ENCODE measurements at places on chromosomes 6 and 20. TPM values are rescaled to one million over a fixed set of nuclear protein-coding genes. Genes with fewer than 3 reads are reported as not detected.

Gene BTNL2
- total RNA-seq, result not detected

Gene HLA-DQB2
- not detected for total RNA-seq

GRCh38 chr6:868201-868600, 175.3 kb upstream of the EXOC2 start:
- H3K27me3 ChIP-seq, result no peaks in the 10 kb centered on the region
- H3K27ac ChIP-seq, result no peak overlapping the region
- no peak for DNase-seq
- no peak overlapping the region for H3K4me3 ChIP-seq
- H3K36me3 ChIP-seq, result no peaks in the 10 kb centered on the region

Gene CEP162
- total RNA-seq, result 10.3 TPM

DNA sequence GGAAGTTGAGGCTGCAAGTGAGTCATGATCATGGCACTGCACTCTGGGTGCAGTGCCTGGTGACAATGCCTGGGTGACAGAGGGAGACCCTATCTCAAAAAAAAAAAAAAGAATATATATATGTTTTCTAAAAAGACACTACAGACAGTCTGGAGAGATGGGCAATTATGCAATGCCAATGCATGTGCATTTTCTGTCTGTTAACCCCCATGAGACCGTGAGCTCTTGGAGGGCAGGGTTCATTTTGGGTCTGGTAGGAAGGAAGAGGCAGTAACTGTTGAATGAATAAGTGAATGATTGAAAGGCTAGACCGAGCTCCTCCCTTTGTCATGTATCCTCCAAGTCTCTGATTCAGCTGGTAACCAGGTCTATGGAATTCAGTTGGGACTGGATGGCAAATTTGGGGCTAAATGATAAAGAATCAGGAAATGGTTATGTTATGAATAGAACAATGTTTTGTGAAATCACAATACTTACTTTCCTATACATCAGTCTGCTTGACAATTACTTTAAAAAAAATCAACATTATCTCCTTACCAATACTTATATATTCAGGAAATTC, 5.6 kb upstream of the BLCAP start:
- peaks cover 6% of the 10 kb centered on the region for H3K4me1 ChIP-seq
- no peak overlapping the region for H3K27ac ChIP-seq
- H3K27me3 ChIP-seq, result no peaks in the 10 kb centered on the region
- H3K36me3 ChIP-seq, result no peaks in the 10 kb centered on the region

Gene LY6G6F
- total RNA-seq, result not detected

GRCh38 chr20:10309326-10309725, 90.7 kb downstream of the SNAP25 start:
- DNase-seq, result no peak
- no peaks in the 10 kb centered on the region for H3K27me3 ChIP-seq
- H3K27ac ChIP-seq, result no peak overlapping the region

GRCh38 chr20:58553841-58554240, 38.6 kb upstream of the APCDD1L start:
- H3K36me3 ChIP-seq, result no peaks in the 10 kb centered on the region
- H3K4me1 ChIP-seq, result no peaks in the 10 kb centered on the region
- no peaks in the 10 kb centered on the region for H3K27me3 ChIP-seq
- H3K27ac ChIP-seq, result no peak overlapping the region

DNA sequence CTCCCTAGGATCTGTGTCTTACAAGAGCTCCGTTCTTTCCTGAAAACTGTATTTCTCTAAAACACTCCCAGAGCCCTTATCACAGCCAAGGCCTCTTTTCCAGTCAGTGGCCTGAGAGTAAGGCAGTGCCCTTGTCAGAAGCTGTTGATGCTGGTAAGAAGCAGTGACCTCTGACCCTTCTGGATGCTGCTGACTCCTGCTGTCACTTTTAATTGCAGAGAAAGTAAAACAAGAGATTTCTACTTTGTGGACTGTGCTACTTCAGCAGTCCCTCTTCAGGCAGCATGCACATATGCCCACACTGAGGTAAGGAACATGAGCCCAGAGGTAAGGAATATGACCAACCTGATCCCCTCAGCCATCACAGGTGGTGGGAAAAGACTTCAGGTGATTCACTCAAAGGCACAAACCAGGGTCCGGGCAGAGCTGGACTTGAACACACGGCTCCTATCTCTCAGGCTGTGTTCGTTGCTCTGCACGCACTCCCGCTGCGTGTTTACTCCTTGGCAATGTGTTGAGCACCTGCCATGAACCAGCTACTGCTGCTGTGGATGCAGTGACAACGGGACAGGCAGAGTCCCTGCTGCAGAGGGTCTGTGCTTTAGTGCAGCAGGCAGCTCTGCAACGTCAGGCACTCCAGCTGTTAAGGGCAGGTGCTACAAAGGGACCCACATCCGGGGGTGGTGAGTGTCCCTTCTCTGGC, 201.9 kb upstream of the CST7 start:
- no peaks in the 10 kb centered on the region for H3K4me1 ChIP-seq
- H3K27me3 ChIP-seq, result no peaks in the 10 kb centered on the region
- DNase-seq, result no peak
- H3K27ac ChIP-seq, result no peak overlapping the region
- no peaks in the 10 kb centered on the region for H3K36me3 ChIP-seq

DNA sequence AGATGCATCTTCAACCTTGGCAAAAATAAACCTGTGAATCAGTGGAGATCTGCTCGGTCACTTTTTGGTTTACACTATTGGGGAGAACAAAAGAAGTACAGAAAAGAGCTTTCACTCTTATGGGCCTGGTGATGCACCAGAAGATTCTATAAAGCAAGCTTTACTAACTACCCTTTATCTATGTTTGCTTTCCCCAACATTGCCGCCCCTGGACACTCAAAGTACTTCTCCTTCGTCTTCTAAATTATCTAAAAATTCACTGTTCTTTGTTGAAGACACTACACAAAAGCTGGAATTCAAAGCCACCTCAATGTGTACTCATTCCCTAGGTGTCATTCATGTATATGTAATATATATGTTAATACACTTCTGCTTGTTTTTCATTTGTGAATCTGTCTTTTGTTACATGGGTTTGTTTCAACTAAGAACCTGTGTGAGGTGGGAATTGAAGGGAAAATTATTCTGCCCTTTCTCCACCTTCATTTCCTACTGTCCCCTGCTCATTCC, 97.9 kb upstream of the BTN3A2 start:
- H3K4me1 ChIP-seq, result peaks cover 18% of the 10 kb centered on the region
- H3K27ac ChIP-seq, result no peak overlapping the region

GRCh38 chr6:85670573-85670972, 27.9 kb upstream of the SYNCRIP start:
- H3K27me3 ChIP-seq, result no peaks in the 10 kb centered on the region
- no peaks in the 10 kb centered on the region for H3K36me3 ChIP-seq
- DNase-seq, result no peak
- H3K4me1 ChIP-seq, result peaks cover 63% of the 10 kb centered on the region
- H3K4me3 ChIP-seq, result no peak overlapping the region

DNA sequence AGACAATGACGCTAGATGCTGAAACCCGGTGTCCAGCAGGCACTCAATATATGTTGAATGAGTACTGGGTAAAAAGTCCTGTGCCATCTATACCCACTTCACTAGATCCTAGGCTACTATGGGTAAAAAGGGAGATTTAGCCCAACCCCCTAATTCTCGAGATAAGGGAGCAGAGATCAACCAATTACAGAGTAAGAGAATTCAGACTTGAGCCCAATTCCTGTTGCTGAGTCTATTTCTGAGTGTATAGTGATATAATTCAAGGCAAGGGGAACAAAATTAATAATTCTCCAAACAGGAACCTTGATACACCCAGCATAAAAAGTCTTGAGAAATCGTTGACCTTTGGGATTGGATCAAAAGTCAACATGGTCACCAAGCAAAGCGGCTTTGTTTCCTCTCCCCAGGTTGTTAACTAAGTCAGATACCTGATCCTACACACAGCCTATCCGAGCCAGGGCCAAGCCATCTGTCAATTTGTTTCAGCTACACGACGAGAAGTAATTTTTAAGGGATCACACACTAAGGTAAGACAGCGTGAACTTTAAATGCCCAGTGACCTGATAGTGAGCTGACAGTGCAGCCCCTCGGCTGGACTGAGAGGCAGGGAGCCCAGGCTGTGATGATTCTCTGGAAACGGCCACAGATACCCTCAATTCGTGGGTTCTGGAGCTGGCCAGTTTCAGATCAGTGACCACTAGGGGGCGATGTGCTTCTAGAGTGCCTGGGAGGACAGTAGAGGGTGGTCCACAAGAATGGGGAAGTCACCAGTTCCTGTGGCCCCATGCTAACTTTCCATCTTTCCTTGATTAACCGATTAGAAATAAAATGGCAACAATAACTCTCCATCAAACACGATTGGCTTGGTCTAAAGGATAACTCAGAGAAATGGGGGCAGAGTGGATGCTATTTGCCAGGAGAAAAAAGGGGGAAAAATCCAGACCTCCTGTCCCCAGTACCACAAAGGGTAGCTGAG, 46.2 kb downstream of the SLC22A23 start:
- no peaks in the 10 kb centered on the region for H3K27me3 ChIP-seq
- H3K4me3 ChIP-seq, result no peak overlapping the region
- H3K4me1 ChIP-seq, result peaks cover 11% of the 10 kb centered on the region
- no peaks in the 10 kb centered on the region for H3K36me3 ChIP-seq

DNA sequence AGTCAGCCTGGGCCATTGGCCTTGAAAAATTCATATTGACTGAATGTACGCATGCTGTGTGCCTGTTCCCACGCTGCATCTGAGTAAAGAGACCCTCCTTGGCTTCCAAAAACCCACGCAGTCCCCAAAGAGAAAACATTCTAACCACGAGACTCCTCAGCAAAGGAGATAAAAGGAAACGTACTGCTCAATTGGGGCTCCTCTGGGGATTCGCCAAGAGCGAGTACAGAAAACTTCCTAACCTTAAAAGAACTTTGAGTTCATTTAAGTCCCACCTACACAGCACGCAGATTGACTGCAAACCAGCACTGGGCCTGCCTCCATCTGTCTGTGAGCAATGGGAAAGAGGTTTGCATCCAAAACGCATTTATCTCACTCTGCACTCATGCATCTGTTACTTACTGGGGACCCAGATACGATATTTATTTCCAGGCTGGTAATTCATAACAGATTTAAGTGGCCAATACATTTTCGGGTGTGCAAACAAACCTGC, 505.9 kb upstream of the CHD6 start:
- no peaks in the 10 kb centered on the region for H3K4me1 ChIP-seq
- no peak overlapping the region for H3K4me3 ChIP-seq
- H3K27ac ChIP-seq, result no peak overlapping the region
- no peak for DNase-seq
- no peaks in the 10 kb centered on the region for H3K27me3 ChIP-seq

Gene RUNX2
- 26.6 TPM for total RNA-seq

- H3K4me3 ChIP-seq, result no peak overlapping the region
- DNase-seq, result no peak
- peaks cover 4% of the 10 kb centered on the region for H3K27me3 ChIP-seq
Measured at GRCh38 chr20:31496761-31497295, 17.4 kb upstream of the HM13 start.

Gene SIRPB2
- total RNA-seq, result not detected

Gene ACSS1
- 55.4 TPM for total RNA-seq

GRCh38 chr6:18262702-18263417, 1.5 kb downstream of the DEK start:
- no peaks in the 10 kb centered on the region for H3K27me3 ChIP-seq
- H3K4me1 ChIP-seq, result peaks cover 53% of the 10 kb centered on the region
- H3K4me3 ChIP-seq, result peak overlapping the region; percentile 89
- H3K36me3 ChIP-seq, result no peaks in the 10 kb centered on the region
- H3K27ac ChIP-seq, result peak overlapping the region; percentile 76
- peak; percentile 59 for DNase-seq

DNA sequence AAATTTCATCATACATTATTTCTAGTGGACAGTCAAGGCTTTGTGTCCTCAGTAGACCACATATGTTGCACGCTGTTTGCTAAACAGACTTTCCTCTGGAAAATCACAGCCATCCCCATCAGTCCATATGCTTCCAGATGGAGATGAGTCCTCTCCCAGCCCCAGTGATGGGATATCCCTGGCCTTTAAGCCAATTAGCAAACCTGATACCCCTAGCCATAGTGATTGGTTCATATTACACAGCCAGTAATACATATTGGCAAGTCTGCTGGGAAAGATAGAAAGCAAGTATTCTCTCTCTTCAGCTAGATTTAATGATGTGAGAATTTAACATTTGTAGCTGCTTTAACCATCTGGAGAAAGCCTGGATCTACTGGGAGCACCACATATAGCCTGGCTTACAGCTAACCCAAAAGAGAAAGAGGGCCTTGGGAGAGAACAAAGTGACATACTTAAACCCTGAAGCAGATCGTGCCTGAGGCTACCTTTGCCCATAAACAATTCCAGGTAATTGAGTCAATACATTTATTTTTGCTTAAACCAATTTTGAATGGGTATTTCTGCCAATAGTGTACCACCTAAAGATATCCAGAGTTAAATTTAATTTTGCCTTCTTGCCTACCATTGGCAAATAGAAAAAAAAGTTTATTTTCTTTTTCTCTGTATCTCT, 103.5 kb upstream of the HIVEP1 start:
- H3K4me1 ChIP-seq, result no peaks in the 10 kb centered on the region
- H3K4me3 ChIP-seq, result no peak overlapping the region
- no peaks in the 10 kb centered on the region for H3K27me3 ChIP-seq
- H3K27ac ChIP-seq, result no peak overlapping the region
- DNase-seq, result no peak

GRCh38 chr20:10381477-10381876, 52.5 kb downstream of the MKKS start:
- H3K27ac ChIP-seq, result no peak overlapping the region
- no peak for DNase-seq
- H3K4me3 ChIP-seq, result no peak overlapping the region
- no peaks in the 10 kb centered on the region for H3K4me1 ChIP-seq

Gene SENP6
- total RNA-seq, result 134 TPM

- no peak overlapping the region for H3K27ac ChIP-seq
- no peaks in the 10 kb centered on the region for H3K27me3 ChIP-seq
- H3K4me1 ChIP-seq, result peaks cover 41% of the 10 kb centered on the region
- no peak for DNase-seq
- no peak overlapping the region for H3K4me3 ChIP-seq
Measured at GRCh38 chr20:50565383-50565782, 55.2 kb downstream of the PTPN1 start.

- no peak overlapping the region for H3K27ac ChIP-seq
- DNase-seq, result peak; percentile 63
- peaks cover 12% of the 10 kb centered on the region for H3K4me1 ChIP-seq
- no peaks in the 10 kb centered on the region for H3K27me3 ChIP-seq
Measured at GRCh38 chr20:49846206-49846807, 33.7 kb downstream of the SLC9A8 start.

Gene OR10C1
- total RNA-seq, result not detected

Gene NNAT
- not detected for total RNA-seq

DNA sequence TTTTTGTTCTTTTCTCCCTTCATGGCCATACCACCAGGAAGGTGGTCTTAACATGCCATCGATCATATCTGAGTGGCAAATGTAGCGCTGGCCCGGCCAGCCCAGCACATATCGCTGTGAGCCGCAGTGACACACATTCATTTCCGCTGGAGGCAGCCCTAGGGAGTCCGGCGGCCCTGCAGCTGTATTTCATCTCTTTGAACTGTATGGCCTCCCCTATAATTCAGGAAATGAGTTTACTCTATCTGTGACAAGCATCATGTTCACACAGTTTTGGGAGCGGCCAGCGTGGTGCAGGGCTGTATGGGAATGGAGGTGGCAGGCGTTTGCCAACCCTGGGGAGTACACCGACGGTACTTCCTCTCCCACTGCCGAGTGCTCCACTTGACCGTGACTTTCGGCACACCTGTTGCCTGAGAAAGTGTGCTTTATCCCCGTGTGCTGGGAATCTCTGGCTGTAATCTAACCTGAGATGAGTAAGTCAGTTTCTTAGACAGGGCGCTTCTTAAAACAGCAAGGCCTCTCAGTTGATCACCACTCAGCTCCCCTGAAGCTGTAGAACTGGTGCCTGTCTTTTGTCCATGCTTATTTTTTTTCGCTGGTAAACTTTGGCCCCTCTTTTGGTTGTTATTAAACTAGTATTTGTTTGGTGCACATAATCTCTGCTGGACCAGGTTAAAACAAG, 257.1 kb upstream of the TAB2 start:
- H3K4me1 ChIP-seq, result peaks cover 46% of the 10 kb centered on the region
- peak overlapping the region; percentile 47 for H3K27ac ChIP-seq
- H3K4me3 ChIP-seq, result no peak overlapping the region
- no peaks in the 10 kb centered on the region for H3K27me3 ChIP-seq
- DNase-seq, result peak; percentile 62

Data from CD4-positive, alpha-beta memory T cell (primary cell).